ENCODE measurements at places on chromosomes 5 and 9.

- no peak for DNase-seq
These were observed 573.9 kb downstream of the KIF4B start for GRCh38 chr5:155587458-155587857.

DNA sequence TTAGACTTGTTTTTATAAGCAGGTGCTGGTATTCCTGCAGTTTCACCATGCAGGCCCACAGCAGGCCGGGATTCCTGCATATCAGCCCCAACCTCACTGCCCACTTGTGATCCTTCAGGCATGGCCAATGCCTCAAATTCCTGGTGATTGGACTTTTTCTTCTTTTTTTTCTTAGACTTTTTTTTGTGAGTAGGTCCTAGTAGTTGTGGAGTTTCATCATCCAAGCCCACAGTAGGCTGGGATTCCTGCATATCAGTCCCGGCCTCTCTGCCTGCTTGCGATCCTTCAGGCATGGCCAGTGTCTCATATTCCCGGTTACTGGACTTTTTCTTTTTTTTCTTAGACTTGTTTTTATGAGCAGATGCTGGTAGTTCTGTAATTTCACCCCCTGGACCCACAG is 4.8 kb downstream of the TTF1 start:
- no peak for DNase-seq

GRCh38 chr5:40518485-40518917 is 161.2 kb upstream of the PTGER4 start:
- no peak for DNase-seq

GRCh38 chr5:171920765-171921391 is 85.6 kb downstream of the FBXW11 start:
- no peak for DNase-seq

GRCh38 chr5:116528519-116529234 is 45.9 kb downstream of the SEMA6A start:
- no peak for DNase-seq

DNA sequence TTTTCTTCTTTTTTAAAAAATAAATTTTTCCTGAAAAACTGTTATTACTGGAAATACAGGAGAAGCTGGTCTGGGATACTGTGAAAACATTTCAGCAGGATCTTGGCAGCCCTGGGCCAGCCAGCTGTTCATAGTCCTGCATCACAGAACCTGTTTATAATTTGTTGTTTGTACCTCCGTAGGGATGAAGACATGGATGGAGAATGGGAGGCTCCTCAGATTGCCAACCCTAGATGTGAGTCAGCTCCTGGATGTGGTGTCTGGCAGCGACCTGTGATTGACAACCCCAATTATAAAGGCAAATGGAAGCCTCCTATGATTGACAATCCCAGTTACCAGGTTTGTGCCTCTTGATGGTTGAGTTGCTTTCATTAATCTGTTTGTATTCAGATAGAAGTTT is 12.4 kb upstream of the MAML1 start:
- DNase-seq: no peak

DNA sequence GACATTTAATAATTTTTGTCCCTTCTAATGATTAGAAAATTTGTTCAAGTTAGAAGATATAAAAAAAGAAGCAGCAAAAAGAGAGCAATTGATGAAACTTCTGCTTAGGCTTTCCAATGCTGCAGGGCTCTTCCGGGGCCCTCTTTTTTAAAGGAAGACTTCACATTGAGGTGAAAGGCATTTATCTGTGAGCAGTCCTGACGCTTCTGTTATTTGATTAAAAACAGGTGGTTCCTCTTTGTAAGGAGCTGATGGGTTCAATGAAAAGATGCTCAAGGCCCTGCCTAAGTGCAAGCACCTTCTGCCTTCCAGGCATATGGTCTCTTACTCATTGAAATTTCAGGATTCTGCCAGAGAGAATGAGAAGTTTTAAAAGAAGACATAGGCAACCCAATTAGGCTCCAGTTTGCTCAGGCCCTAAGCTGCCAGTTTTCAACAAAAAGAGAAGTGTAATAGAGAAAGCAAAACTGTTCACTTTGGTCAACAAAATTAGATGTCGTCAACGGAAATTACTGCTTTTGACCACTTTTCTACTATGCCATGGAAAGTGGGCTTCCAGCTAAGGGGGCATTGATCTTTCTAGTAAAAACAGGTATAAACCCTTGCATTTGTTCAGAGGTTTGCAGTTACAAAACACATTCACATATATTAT is 100.2 kb downstream of the INSYN2B start:
- no peak for DNase-seq
